ENCODE measurements at places on chromosomes 6 and 20.

GRCh38 chr6:83008626-83009025 is 57.0 kb downstream of the UBE3D start:
- DNase-seq = no peak

DNA sequence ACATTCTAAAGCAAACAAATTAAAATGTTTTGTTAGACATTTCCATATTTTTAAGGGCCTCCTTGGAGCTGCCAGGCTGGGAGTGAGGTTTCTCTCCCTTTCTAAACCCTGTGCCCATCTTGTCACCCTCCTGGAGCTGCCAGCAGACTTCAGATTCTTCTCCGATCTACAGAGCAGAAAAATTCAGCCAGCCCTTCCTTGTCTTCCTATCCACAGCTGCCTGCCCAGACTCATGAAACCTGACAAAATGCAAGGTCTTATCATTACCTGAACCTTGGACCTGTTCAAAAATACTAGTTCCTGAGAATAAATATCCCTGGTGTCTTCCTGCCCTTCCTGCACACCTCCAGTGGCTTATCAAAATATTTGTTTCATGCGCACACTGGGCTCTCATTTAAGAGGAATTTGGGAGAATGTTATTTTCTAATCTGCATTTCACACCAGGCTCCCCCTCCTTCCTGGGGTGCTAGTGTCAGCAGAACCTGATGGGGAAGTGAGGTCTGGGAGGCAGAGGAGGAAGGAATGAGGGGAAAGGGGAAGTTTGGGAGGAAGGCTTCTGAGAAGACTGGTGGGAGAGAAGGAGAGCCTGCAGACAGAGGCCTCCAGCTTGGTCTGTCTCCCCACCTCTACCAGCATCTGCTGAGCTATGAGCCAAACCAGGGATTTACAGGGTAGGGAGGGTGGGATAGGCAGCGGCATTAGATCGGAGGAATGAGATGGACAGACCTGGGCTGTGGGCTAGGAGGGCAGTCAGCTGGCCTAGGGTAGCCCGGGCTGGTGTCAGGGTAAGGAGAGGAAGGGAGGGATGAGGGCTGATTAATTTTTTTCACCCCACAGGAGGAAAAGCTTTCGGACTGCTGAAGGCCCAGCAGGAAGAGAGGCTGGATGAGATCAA is at the start of gene AIF1:
Gene AIF1, plus strand, starts transcription at position 551 of the 895 bp plus-strand sequence. Its CDS starts 96 bp downstream, at position 647.
- no peak for DNase-seq

- no peak for DNase-seq
Measured at GRCh38 chr6:54107470-54108090, 3.7 kb upstream of the MLIP start.

GRCh38 chr6:50116797-50117542 is 67.2 kb upstream of the DEFB112 start:
- DNase-seq = no peak

DNA sequence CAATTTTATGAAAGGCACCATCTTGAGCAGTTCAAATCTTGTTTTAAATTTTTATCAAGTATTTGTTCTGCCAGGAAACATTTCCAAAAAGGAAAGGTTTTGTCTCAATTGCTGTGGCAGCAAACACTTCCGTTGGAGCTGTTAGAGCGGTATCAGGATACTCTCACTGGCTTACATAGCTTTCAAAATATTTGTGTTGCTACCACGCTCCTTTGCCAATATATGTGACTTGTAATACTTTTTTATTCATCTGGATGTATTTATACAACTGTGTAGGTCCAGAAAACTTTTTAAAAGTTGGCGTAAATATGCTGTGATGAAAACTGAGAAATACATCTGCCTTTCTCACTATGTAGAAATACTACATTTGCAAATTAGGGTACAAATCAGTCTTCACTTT is 37.8 kb upstream of the NHSL1 start:
- no peak for DNase-seq

- DNase-seq = peak; percentile 90
Measured at GRCh38 chr6:33589731-33590530, 9.9 kb upstream of the BAK1 start.

GRCh38 chr6:4936681-4937041 is 67.2 kb downstream of the RPP40 start:
- no peak for DNase-seq

DNA sequence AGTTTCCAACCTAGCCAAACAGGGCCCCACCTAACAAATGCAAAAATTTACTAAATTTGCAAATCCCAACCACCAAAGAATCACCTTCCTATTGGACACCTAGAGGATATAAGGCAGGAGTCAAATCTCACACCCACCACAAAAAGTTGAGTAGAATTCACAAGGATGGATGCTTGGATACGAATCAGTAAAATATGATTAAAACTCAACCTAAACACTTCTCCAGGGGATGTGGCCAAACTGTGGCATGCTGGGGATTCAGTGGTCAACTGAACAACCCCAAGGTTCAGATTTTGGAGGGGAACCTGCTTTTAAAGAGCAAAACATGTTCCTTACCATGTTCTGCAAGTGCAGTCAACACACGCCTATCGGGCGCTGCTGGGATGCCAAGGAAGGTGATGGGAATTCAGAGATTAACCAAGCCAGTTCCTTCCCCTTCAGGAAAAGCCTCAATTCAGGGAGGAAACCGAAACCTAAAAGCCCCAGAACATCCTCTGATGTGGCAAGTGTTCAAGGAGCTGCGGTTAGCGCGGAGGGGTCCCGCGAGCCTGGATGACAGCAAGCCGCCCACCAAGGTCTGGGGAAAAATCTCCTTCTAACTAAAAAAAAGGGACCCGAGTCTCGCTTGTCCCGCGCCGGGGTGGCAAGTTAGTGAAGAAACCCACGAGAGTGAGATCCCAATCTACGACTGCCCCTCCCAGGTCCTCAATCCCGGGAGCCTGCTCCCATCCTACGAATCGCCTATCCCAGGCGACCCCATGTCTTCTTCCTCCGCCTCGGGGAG is 902 bp downstream of the SAMHD1 start:
- DNase-seq = no peak

- no peak for DNase-seq
Measured at GRCh38 chr20:40677343-40677924, 11.6 kb downstream of the MAFB start.

DNA sequence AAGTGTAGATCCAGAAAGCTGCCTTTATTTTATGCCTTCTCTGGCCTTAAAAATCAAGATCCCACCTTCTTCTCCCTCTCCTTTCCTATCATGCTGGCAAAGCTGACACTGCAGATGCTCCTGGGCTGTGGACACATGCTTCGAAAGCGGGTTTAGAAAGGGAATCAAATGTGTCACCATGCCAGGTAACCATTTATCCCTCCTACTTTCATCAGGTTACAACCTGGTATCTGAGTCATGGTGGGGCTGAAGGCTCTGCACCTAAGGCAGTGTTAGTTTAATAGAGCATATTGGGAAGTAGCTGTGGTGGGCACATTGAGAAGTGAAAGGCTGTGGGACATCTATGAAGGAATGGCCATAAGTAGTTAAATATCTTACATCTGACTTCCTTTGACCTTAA is 69.8 kb downstream of the GJA1 start:
- no peak for DNase-seq

DNA sequence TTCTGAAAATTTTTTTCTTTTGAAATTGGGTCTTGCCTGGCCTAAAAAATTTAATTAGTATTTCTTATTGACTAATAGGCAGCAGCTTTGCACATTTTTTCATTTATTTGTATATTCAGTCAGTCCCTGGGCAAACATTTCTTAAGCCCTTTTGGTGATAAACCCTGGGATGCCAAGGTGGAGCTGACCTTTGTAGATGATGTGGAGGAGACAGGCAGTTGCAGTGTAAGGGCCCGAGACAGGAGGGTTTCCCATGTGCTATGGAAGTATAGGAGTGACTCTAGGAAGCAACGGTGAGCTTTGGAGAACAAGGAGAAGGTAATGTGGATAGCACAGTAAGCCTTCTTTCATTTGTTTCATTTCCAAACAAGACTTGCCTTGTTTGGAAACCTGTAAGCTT is 3.5 kb downstream of the MYBL2 start:
- DNase-seq = no peak

DNA sequence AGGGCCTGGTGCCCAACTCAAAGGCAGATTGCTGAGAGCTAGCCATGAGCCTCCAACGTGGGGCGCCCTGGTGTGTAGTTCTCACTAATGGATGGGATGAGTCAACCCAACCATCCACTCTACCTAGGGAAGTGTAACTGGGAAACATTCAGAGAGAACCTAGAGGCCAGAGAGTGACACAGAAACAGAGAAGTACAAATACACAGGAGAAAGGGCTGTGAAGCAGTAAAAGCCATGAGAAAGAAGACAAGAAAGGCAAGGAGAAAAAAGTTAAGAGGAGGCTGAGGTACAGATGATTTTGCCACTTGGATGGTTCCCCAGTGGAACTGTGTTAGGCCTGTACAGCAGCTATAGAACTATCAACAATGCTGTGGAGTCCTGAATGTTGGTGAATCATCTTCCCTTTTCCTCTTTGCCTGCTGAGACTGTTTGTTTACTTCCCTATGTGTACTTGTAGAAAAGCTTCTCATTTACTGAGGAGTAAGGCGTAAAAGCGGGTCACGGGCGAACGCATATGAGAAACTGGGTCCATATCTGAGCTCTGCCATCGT is 39.0 kb downstream of the MAN1A1 start:
- DNase-seq = no peak

- no peak for DNase-seq
Measured at GRCh38 chr6:125963817-125964216, 7.2 kb downstream of the HINT3 start.

- DNase-seq = no peak
Measured at GRCh38 chr20:35012227-35013069, 56.8 kb downstream of the MYH7B start.

DNA sequence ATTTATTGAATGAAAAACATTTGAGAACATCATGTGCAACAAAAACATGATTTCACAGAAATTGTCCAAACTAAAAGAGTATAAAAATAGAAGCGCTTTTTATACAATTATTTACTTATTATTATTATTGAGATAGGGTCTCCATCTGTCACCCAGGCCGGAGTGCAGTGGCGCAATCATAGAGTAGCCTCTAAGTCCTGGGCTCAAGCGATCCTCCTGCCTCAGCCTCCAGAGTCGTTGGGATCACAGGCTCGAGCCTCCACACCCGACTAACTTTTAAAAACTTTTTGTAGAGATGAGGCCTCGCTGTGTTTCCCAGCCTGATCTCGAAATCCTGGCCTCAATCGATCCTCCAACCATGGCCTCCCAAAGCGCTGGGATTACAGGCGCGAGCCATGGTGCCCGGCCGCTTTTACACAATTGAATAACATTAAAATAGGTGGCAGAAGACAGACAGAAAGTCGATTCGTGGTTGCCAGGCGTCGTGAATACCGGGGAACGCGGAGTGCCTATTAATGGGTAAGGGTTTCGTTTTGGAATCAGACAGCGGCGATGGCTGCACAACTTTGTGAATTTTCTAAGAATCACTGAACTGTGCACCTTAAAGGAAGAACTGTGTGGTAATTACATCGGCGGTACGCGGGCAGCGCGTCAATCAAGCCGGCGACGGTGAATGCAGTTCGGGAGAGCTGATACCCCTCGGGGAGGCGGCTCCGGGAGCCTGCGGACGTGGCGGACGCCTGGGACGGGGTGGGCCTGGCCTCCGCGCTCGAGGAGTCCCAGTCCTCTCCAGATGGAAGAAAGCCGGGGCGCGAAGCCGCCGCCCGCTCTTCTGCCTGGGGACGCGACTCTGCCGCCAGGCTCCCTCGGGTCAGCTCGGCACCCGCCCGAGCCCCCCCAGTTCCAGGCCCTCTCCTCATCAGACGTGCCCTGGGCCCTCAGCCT is 807 bp downstream of the TBC1D20 start:
- peak; percentile 84 for DNase-seq

DNA sequence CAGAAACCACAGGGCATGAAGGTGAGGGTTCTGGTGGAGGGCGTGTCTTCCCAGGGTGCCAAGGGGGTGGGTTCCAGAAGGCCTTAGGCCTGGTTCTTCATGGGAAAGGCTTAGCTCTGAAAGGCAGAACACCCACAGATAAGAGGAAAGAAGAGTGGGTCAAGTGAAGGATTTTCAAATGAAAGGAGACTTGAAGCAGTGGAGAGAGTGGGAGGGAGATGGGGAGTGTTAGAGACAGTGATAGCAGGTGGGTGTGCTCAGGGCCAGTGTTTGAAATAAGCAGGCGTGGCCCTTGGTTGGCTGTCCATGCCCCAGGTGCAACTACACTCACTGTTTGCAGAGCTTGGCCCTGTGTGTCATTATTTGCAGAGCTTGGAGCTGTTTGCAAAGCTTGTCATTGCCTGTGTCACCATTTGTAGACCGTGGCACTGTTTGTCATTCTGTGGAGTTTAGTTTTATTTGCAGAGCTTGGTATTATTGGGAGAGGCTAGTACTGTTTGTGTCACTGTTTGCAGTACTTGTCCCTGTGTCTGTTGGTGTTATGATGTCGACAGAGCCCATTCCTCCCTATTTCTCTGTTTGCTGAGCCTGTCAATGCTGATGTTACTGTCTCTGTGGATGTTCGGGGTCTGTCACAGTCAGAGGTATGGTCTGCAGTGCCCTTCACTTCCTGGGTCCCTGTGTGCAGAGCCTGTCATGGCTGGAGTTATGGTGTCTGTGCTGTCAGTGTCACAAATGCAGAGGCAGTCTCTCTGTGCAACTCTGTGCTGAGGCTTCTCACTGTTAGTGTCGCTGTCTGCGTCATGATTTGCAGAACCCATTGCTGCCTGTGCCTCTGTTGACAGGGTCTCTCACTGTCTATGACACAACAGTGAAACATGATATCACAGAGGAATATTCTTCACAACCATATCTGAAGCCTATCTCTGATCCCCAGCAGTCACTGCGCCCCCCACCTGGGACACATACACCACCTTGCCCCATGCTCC is 127.7 kb upstream of the LRFN2 start:
- DNase-seq = no peak

- DNase-seq = no peak
Measured at GRCh38 chr20:10591946-10592521, 81.8 kb downstream of the JAG1 start.

DNA sequence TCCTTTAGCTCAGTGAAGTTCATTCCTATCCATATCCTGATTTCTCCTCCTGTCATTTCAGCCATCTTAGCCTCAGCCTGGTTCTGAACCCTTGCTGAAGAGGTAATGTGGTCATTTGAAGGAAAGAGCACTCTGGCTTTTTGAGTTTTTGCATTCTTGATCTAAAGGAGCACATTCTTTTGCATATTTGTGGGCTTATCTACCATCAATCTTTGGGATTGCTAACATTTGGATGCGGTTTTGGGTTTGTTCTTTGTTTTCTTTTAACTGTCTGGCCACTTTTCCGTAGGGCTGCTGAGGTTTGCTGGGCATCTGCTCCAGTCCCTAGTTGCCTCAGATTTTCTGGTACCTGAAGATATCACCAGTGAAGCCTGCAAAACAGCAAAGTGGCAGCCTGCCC is 238.3 kb downstream of the EPM2A start:
- DNase-seq = no peak

DNA sequence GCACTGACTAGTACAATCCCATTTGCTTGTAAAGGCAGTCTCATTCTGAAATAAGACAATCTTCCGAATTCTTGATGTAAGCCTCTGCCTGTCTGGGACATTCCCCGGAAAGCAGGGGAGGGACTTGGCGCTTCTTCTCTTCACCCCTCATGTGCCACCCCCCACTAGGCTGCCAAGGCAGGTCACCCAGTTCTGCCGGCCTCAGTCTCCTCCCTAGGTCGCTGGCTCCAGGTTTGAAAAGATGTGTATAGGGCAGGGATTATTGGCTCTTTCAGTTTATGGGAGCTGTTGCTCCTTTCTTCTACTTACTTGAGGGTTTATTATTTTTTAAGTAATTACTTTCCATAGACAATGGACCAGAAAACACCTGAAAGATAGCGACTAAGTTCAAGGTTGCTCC is 158.1 kb upstream of the RPS6KA2 start:
- DNase-seq = no peak
